NCI-H524 treated with DMSO at 0.1 percent for 48 hours (cell line): ENCODE measurements at places on chromosomes 13 and 19.

GRCh38 chr19:30512176-30513081 is 140.2 kb downstream of the ZNF536 start:
- DNase-seq: no peak

DNA sequence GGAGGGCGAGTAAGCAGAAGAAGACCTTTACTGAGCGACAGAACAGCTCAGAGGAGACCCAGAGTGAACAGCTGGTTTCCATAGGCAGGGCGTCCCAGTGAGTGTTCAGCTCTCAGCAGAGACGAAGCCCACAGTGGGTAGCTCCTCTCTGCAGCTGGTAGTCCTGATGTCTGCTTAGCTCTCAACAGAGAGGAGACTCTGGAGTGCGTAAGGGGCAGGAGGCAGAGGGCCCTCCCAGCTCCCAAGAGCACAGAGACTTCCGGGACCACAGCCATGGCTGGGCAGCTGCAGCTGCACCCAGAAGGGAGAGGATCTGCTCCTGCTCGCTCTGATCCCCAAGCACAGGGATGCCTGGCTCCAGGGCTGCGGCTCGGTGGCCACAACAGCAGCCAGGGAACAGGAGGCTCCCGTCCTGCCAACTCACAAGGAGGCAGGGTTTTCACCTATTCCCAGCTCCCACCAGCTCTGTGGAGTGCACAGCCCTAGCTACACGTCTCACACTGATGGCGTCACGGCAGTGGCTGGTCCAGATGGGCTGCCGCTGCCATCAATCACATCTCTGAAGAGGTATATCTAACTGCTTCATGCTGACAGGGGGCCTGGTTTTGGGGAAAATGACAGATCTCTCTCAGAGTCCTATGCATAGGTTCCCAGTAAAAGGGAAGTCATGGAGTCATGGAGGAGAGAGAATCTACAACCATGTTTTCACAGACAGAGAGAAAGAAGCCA is 2660.1 kb upstream of the PCDH20 start:
- no peak for DNase-seq

DNA sequence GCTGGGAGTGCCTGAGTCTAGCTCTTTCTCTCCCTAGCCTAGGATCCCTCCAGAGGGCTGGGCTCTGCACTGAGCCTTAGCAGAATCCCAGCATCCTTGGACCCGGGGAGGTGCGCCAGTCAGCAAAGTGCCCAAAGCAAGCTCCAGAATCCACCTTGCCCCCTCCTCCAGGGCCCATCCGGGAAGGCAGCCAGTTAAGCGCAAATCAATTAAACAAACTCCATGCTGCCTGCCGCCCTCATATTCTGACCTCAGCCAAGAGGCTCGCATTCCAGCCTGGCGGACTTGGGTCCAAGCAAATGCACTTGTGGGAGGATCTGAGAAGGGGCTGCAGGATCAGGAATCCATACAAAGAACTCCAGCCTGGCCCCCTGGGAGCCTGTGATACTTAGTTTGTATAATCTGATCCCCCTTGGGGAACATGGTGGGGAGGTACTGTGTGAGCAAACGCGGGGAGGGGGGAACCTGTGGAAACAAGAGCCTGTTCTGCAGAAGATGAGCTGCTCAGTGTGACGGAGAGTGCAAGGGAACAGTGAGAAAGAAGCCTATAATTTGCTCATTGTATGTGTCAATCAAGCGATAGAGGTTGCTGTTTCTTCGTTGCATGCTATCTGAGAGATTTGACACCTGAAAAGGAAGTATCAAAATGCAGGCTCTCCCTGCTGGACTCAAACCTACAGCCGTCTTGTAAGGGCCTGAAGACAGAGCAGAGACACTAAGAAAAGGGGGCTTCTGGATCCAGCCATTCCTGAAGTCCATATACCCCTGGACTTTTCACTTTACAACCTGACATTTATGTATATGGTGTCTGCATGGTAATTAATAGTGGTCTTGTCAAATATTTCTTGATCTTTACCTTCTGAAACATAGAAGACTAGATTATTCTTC is 29.4 kb downstream of the ZNRF4 start:
- DNase-seq: no peak

DNA sequence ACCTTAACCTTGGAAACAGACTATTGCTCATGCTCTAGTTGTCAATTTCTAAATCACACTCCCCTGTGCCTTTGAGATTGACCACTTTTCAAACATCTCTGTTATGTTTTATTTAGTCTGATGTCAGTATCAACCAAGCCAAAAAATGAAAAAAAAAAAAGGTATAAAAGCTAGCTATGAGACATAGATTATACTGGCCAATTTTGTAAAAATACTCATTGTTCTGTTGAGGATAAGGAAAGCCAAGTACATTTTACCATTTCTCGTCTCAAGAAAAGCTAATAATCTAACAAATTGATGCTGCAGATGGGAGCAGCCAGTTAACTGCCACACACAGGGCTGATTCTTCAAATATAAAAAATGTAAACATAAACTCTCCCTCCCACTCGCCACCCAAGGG is 572.6 kb upstream of the KLF12 start:
- no peak for DNase-seq

- no peak for DNase-seq
Measured at GRCh38 chr13:33842986-33843385, 25.0 kb downstream of the RFC3 start.

DNA sequence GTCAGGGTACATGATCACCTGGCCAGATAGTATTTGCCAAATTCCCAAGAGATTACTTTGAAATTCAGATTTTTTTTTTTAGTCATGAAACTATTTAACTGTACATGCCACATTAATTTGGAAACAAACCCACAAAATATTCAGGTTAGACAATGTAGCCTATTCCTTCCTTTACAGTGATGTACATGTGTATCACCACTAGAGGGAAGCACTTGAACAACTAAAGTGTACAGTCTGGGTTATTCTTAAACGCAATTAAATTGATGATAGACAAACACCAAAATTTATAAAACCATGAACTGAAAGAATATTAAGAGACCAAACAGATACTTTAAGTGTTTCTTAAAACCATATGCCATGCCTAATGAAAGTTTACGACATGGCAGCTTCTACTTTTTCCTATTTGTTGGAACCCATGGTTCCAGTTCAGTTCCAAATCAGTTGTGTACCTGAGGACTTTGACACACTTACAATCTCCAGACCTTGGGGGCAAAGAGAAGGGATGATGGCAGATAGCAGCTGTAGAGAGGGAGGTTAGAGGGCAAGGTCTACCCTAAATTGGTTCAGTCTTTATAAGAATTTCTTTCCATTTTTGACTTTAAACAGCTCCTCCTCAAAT is 52.8 kb downstream of the TNFSF13B start:
- no peak for DNase-seq

DNA sequence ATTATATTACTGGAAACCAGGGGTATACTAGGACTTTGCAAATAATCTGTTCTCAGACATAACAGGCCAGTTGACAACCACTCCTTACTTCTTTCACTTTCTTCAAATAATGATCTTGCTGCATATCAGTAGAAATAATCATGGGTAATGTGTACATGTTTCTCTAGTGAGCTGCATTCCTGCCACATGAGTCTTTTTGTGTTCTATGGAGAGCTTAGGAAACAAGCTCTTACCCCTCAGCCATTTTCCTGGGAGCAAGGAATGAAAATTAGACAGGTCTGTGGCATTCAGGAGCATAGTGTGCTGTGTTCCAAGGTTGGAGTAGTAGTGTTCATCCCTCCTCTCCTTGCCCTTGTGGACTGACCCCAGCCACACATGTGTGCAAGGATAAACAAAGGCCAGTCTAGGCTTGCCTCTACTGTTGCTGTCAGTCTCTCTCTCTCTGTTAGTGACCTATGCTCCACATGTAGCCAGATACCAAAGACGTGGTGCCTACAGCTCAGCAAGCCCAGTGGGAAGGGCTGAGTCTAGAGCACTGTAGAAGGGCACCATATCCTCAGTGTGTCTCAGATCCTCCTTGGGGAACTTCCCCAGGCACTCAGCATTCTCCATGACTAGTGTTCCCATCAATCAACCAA is 11.5 kb upstream of the OXGR1 start:
- DNase-seq: no peak

DNA sequence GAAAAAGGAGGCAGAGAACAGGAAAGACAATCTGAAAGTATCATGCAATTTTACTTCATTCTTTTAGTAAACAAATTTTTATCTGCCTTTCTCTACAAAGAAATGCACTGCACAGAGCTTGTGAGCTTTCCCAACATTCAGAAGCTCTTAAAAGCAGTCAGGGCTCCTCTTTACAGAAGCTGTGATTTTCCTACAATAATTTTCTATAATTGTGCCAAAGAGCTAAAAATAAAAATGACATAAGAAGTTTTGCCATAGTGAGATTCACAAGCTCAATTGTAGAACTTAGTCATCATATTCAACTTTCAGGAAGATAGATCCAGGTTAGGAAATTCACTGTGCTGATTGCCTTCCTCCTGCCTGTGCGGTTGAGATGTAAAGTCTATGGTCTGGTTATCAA is 341.4 kb downstream of the PCDH9 start:
- no peak for DNase-seq

DNA sequence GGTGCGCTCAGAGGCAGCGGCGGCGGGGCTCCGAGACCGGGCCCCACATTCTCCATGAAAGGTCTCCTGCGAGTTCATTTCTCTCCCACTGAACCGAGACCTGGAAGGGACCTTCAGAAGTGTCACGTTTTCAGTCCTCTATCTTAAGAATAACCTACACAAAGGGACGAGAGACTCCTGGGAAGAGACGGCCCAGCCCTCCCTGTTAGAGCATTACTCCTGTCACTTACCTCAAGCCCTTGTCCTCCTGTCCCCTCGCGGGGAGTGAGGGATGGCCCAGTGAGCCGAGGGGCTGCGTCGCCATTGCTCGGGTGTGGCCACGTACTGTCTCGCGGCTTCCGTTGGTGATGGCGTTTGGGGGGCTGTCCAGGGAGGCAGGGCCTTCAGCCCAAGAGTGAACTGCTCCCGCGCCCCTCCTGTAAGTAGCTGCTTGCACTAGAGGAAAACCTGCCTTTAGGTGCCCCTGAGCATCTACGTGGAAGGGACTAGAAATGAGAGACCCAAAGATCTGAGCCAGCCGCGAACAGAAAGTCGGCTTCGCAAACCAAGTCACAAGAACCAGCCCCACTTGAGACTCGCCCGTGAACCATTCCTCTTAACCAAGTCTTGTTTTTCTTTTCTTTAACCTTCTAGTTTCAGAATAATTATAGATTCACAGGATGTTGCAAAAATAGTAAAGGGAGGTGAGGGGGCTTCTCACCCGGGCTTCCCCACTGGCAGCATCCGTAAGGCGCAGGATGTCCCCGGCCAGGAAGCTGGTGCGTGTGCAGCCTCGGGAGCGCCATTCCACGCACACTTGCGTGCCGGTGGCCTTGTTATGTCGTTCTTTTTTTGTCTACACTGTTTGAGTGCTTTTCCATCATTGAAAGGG is 21.1 kb upstream of the NDUFS7 start:
- no peak for DNase-seq

DNA sequence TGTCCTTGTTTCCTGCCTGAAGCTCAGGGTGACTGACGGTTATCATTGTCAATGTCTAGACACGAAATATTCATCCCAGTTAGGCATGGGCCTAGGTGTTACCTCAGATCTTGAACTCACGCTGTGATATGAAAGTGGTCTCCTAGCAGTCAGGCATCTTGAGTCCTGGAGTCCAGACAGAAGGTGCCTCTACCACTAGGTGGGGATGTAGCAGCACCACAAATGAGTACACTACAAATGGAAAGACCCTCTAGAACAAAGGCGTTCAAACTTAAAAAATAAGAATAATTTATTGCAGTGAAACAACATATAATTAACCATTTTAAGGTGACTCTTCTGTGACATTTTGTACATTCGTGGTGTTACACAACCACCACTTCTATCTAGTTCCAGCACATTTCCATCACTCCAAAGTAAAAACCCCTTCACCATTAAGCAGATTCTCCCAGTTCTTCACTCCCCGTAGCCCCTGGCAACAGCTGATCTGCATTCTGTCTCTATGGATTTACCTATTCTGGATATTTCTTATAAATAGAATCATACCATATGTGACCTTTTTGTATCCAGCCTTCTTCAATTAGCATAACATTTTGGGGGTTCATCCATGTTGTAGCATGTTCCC is 11.9 kb upstream of the FRY start:
- DNase-seq: no peak

- DNase-seq: no peak
Measured at GRCh38 chr19:17054746-17055145, 20.5 kb downstream of the HAUS8 start.

DNA sequence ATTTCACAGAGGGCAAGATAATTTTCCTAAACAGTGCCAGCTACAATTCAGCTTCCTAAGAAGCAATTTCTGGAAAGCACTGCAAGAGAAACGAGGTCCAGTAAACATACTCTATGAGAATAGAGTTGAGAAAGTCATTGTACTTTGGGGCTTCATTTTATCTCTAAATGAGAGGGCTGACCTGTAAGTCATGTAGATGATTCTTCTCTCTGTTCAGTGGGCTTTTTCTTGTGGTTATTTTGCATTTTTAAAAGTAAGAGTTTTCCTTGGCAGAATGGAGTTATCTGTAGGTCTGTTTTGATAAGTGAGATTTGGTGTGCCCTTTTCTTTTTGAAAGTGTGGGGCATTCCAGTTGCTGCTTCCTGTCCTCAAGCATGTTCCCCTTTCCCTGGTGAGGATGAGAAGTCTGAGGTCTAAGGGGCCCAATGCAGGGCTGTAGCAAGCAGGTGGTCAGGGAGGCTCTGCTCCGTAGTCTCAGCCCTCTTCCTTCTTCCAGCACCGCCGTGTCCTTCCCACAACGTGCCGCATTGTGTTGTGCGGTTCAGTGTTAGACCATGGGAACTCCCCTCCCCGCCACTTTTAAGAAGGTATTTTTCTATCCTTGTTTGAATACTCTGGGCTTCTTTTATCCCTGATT is 86.3 kb downstream of the ARHGEF7 start:
- no peak for DNase-seq

- no peak for DNase-seq
Measured at GRCh38 chr19:19860756-19861390, 4.8 kb upstream of the ZNF253 start.

DNA sequence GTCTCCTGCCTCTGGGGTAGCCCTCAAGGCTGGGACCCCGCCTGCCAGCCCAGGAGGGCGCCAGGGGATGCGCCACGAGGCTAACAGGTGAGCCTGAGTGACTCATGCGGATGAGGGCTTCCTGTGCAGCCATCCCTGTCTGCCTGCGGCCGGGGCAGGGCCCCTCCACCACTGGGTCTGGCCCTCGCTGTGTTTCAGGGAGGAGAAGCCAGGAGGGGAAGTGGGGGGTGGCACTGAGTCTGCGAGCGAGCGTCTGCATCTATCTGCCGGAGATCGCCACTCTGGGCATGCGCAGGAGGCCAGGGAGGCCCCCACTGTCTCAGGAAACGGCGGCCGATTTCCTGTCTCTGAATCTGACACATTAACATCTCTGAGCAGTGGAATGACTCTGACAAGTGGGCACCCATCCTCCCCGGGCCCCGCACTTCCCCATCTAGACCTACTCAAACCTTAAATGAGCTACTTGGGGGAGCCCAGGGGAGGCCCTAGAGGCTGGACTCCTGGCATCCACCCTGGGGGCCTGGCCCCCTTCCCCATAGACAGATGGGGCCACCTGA is 19.7 kb downstream of the RFX1 start:
- no peak for DNase-seq

- DNase-seq: no peak
Measured at GRCh38 chr13:28581451-28581850, 77.5 kb upstream of the POMP start.
